Panc1 (cell line): ENCODE measurements at places on chromosomes 7 and 10.

- no peak for DNase-seq
These were observed 39.2 kb upstream of the PSMG3 start for GRCh38 chr7:1609023-1609422.

DNA sequence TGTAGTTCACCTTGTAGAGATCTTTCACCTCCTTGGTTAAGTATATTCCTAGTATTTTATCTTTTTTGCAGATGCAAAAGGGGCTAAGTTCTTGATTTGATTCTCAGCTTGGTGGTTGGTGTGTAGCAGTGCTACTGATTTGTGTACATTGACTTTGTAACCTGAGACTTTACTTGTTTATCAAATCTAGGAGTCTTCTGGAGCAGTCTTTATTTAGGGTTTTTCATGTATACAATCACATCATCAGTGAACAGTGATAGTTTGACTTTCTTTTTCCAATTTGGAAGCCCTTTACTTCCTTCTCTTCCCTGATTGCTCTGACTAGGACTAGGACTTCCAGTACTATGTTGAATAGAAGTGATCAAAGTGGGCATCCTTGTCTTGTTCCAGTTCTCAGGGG is 33.8 kb downstream of the GPR22 start:
- DNase-seq, result no peak

DNA sequence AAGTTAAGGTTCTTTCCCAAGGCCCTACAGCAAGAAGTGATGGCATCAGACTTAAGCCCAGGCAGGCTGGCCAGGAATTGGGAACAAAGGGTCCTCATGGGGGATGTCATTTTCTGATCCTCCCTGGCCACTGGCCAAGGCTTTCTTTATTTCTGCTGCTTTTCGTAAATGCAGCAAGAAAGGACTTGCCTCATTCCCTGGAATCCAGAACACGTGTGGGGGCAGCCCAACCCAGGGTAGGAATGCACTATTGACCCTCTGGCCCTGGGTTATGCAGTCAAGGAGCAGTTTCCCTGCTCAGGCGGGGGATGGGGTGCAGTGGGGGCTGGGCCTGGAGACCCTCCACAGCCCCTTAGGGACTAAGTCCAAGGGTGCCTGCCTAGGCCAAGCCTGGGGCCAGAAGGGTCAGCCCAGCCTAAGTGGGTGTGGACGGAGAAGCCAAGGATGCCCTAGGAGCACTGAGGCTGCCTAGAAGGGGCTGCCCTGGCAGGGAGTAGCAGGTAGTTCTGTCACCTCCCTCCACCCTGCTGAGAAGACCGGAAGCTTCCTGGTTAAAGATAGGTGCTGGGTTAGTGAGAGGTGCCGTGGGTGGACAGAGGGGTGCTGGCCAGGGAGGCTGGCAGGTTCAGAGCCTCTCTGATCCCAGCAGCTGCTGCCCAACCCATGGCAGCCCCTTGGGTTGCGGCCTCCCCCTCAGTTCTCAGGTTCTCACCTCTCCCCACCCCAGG is 179.2 kb downstream of the SH3PXD2A start:
- DNase-seq, result no peak

GRCh38 chr7:45122975-45123860 is 11.7 kb upstream of the TBRG4 start:
- DNase-seq, result no peak

- DNase-seq, result no peak
These were observed 983.7 kb downstream of the GATA3 start for GRCh38 chr10:9038146-9038714.

DNA sequence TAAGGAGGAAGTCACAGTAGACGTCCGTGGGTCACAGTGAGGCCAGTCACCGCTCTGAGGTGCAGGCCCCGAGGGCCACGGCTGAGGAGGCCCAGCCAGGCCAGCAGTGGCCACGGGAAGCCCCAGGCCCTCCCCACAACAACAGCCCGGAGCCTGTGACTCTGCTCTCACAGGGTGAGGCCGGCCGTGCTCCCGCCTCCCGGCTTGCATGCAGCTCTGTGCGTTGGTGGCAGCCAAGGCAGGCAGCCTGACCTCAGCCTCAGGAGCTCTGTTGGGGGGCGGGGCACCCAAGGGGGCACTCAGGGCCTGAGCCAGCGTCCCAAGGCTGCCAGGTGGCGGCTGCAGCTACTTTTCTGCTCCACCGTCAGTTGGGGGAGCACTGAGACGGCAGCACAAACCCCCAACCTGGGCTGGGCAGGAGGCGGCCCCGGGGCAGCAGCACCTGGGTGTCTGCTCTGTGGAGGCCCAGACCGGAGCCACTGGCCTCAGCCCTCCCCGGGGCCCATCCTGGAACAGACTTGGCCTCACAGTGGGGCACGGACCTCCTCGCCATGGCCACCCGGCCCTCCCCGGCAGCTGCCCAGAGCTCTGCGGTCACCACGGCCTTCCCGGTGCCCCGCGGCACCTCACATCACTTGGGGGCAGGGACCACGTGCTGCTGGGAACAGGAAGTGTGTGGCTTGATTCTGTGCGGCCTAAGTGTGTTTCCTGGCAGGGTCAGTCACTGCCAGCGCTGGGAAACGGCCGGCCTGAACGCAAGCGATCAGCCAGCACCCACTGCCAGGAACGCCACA is 13.3 kb downstream of the CYP2W1 start:
- DNase-seq, result no peak

- DNase-seq, result no peak
These were observed 7.7 kb downstream of the MACROH2A2 start for GRCh38 chr10:70060389-70060788.

GRCh38 chr10:61845950-61846268 is 55.6 kb upstream of the ARID5B start:
- DNase-seq, result no peak

GRCh38 chr10:60171436-60172013 is 218.2 kb downstream of the ANK3 start:
- no peak for DNase-seq

- DNase-seq, result no peak
These were observed 61.6 kb upstream of the KIAA1217 start for GRCh38 chr10:24147321-24147720.

DNA sequence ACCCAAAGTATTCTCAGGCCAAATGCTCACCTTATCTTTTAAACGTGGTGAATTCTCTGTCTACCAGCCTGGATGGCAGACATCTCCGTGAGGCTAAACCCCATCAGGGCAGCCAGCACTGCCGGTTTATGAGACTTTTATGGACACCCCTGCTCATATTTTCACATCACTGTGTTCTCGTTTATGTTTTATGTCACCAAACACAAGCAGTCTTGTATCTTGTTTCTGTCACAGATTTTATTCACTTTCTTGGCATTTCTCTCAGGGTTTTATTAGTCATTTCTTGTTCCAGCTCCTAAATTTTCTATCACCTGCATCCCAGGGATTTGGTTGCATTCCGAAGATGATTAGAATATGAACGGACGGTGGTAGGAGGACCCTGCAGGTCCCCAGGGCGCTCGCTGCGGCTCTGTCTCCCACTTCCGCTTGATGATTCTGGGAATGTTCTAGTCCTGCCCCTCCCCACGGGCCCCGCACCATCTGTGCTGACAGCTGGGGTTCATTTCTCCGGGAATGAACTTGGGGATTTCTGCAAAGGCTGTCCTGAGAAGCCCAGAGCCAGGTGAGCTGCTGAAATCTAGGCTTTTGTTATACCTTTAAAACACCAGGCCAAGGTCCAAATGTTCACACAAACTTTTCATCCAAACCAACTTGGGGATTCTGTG is 217.6 kb downstream of the GFRA1 start:
- DNase-seq, result no peak

DNA sequence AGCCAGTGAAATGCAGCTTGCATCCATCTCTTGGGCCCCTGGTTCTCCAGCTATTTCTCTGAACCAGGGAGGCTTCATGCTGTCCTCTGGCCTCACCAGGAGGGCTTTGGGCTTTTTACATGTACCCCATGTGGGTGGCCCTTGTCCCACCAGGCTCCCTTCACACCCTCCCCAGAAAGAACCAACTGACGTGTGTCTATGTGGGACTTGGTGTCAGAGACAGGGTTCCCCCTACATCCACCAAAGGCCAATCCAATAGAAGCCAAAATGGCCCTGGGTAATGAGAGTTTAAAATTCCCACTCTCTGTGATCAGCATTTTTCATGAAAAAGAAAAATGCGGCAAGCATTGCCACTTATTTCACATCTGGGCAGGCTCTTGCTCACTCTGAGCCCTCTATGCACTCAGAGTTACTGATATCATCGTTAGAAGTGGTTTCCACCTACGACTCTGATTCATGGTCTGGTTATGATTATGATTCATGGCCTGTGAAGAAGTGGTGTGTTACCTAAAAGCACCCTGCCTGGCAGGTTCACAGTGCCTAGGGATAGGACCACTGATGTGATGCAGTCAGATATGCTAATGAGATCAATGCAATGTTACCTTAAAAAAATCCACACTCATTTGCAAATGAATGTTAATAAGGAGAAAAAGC is 133.5 kb downstream of the BUB3 start:
- peak; percentile 33 for DNase-seq

- DNase-seq, result no peak
These were observed 45.1 kb downstream of the ZNF248 start for GRCh38 chr10:37812290-37812689.

DNA sequence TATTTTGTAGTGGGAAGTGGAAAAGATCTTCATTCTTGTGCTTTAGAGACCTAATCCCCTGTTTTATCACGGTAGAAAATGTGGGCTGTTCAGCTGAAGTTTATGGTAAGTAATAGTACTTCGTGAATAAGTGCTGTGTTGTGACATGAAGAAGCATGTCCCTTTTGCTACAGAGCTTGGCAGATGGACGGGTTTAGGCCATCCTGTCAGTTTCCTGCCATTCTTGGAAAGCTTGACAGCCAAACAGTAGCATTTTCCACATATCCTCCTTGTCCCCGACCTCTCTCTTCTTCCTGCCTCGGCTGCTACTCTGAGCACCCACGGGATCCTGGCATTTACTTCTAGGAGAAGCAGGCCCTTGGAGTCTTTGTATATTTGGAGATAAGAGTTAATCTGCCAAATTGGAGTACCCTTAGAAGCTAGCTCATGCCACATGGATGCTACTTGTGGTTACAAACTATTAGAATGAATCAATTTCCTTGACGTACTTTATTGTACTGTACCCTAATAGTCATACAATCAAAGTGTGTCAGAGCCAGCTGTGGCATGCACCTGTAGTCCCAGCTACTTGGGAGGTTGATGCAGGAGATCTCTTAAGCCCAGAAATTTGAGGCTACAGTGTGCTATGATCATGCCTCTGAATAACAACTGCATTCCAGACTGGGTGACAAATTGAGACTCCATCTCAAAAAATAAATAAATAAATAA is 39.2 kb downstream of the PNLIPRP3 start:
- no peak for DNase-seq

- no peak for DNase-seq
These were observed 170.2 kb upstream of the GLI3 start for GRCh38 chr7:42407021-42407710.

DNA sequence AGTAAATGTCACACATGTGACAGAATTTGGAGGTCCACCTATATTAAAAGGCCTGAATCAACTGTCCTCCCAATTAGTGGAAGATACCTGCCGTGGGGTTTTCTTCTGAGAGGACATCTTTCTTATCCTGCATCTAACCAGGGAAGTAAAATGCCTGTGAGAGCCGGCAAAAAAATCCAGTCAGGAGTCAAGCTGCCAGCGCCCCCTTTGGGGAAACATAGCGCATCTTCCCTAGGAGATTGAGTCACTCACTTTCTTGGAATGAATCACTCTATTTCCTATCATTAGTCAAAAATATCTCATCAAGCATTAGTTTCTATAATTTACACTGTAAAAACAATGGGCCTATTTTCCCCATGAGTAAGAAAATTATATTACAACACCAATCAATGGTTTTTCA is 66.4 kb upstream of the ANK3 start:
- no peak for DNase-seq

- no peak for DNase-seq
These were observed 190.1 kb downstream of the MLLT10 start for GRCh38 chr10:21724020-21724589.

GRCh38 chr7:434891-435629 is 84.6 kb downstream of the PDGFA start:
- DNase-seq, result no peak

- no peak for DNase-seq
These were observed 194.5 kb downstream of the SDK1 start for GRCh38 chr7:3495530-3495929.

GRCh38 chr10:58741673-58742072 is 229.0 kb downstream of the BICC1 start:
- DNase-seq, result no peak

DNA sequence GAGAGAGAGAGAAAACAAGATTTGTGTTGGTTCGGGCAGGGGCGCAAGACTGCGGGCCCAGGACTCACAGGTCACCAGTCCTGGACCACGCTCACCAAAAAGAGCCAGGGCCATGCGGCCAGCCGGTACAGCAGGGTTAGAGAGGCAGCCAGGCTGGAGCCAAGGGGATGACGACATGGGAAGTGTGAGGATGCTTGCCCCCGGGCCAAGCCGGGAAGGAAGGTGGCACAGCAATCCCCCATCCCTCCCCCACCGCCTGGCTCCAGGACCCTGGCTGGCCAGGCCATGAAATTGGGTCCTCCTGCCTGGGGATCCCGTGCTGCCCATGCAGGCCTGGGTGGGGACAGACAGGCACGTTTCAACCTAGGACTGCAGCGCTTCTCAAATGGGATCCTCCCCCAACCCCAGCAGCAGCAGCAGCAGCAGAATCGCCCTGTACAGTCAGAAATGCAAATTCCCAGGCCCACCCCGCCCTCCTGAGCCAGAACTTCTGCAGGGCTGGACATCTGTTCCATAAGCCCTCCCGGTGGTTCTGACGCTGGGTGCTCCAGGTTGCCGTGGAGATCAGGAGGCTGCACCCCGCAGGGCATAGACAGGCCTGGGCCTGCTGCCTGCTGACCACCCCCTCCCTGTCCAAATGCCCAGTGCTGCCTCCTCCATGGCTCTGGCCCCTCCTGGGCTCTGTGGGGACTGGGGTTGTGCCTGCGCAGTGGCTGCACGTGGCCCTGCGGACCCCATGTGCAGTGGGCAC is 35.0 kb downstream of the YKT6 start:
- no peak for DNase-seq

GRCh38 chr7:152865461-152865860 is 105.9 kb downstream of the ACTR3B start:
- DNase-seq, result no peak

DNA sequence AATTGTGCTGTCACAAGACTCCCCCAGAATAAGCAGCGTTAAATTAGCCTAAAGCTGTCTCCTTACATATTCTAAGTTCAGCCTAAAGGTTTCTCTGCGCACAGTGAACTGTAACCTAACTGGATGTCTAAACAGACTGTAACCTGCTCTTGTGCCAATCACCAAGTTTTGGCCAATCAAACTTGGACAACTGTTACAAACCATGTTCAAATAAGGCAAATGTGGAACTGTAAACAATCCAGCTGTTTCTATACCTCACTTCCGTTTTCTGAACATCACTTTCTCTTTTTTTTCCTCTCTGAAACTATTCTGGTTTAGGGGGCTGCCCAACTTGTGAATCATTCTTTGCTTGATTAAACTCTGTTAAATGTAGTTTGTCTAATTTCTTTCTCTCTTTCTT is 252.2 kb upstream of the HABP2 start:
- no peak for DNase-seq

GRCh38 chr10:70379581-70380176 is 2.7 kb downstream of the LRRC20 start:
- DNase-seq, result no peak

DNA sequence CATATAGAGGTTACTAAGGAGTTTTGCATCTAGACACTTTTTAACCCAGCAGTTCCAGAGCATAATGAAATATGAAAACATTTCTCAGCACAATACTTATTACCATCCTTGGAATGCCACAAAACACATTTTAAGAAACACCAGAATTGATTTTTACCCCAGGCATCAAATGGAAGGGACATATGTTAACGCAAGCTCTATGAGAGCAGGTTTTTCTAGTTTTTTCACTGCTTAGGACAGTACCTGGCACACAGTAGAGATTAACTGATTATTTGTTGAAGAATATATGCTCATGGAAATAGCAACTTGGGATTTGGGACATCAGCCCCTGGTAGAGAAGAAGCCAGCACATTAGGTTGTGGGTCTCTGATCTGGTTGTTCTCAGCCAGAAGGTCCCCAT is 67.0 kb upstream of the ARID5B start:
- DNase-seq, result no peak
